ENCODE measurements at places on chromosomes 4 and X.
A peak's percentile ranks its signal among the peaks of the same experiment; 100 is the strongest.

DNA sequence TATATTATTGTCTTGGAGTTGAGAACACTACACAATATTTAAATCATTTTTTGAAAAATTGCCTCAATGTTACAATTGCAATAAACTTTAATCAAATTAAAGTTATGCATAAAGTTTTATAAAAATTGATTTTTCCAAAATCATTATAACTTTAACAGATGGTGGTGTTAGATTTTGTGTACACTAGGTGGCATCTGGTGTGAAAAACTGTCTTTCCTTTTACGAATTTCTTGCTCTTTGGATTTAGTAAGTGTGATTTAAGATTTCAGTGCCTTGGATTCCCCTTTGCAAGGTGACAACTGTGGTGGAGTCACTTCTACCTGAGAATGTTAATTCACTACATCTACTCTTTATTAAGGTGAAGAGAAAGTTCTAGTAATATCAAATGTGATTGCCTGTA is 91.6 kb downstream of the AREG start:
- DNase-seq, result no peak

DNA sequence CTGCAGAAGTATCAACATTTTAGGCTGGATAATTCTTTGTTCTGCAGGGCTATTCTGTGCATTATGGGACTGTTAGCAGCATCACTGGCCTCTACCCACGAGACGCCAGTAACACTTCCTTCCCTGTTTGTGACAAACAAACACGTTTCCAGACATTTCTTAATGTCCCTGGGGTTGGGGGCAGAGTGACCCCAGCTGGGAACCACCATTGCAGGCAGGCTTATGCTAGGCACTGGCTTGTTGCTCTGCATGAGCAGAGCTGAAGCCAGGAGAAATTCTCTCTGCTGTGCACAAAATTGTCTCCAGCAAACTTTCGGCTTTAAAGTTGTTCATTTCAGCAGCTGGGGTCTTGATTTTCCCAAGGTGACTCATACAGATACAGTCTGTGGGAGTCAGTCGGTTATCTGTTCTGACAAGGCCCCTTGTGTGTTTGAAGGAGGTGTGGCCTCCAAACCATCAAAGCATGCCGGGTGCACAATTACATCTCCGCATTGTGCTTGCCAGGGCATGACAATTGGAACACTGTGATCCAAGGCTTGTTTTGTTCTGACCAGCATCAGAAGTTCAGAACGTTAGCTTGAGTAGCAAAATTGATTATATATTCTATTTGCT is 156.4 kb upstream of the BOD1L1 start:
- no peak for DNase-seq

DNA sequence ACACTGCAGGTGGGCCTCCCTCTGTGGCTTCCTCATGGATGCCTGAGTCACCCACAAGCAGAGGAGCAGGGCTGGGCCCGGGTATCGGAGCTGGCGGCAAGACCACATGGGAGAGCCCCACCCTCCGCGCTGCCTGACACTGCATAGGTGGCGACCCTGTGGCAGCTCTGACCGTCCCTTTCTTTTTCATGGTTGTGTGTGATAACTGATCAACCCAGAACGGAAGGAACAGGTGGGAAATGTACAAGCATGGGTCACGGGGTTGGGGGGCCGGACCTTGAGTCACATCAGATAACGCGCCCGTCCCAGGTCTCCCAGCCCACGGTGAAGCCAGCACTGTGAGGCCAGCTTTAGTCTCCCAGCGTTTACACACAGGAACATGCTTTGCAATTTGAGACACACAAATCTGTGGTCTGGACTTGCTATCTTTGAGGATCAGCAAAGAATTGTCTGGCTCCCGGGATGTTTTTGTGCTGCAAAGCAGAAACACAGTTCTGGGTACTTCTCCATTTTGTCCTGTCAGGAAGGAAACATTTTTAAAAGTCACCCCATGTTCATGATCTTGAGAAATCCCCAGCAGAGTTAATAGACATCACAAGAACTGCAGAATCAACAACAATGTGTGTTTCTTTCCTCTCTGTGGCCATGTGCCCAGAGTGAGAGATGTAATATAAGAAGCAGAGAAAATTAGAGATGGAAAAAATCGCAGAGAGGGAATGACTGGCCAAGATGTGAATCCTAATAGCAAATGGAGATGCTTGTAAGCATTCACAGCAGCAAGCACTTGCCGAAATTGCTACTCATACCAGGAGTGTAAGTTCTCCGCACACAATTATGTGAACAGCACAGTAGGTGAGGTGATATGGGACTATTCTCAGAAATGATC is 70.1 kb upstream of the CBR4 start:
- peak; percentile 27 for DNase-seq

DNA sequence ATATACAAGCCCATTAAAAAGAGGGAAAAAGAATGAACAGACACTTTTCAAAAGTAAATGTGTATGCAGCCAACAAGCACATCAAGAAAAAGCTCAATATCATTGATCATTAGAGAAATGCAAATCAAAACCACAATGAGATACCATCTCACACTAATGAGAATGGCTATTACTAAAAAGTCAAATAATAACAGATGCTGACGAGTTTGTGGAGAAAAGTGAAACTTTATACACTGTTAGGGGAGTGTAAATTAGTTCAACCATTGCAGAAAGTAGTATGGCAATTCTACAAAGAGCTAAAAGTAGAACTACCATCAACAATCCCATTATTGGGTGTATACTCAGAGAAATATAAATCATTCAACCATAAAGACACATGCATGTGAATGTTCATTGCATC is 203.0 kb downstream of the ARAP2 start:
- no peak for DNase-seq

GRCh38 chr4:7761312-7761711 is 178.3 kb downstream of the AFAP1 start:
- DNase-seq, result no peak

DNA sequence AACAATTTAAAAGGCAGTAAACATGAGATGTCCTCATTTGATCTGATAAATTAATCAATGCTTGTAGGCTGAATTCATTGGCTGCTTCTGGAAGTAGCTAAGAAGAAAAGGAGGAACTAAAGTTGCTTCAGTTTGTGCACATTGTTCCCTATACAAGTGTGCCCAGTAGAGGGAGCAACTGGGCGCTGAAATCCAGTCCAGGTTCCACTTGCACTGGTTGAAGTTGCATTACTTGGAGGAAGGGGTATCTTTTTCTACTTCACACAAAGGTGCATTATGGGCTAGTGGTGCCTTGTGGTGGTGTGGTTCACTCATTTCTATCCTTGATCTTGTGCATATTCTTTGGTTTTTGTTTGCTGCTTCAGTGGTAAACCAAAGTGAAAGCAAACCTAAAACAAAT is 67.9 kb upstream of the SOX3 start:
- DNase-seq, result peak; percentile 0

DNA sequence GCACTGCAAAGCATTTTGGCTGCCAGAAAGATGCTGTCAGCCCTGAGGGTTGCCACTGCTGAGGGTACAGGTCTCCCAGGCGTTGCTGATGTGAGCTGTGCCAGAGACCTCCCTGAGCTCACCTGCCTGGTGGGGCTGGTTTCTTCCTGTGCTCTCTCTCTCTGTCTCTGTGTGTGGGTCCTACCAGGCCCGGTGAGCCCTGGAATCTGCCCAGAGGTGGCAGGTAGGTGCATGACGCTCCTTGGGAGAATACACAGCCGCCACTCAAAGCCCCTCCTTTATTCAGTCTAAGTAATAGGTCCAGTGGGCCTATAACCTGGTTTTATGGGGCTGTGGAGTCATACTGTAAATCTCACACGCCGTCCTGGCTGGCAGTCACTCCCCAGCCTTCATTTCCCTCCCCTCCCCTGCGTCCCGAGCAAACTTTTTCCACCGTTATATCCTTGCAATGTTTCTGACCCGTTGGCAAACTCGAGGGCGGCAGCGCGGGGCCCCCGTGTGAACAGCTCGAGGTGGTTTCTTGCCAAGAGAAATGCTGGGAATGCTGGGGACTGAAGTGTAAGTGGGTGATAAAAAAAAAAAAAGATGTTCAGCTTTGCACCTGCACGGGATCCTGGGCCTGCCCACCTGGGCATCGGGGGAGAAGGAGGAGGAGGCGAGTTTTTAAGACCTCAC is 245.9 kb downstream of the CRLF2 start:
- DNase-seq, result no peak

- no peak for DNase-seq
Measured at GRCh38 chr4:146969126-146969525, 23.5 kb upstream of the TTC29 start.

Measured in erythroblast (primary cell).